ENCODE measurements at places on chromosomes 1 and 21. TPM values are rescaled to one million over a fixed set of nuclear protein-coding genes. Genes with fewer than 3 reads are reported as not detected.

Gene CTSE
- 22.2 TPM for total RNA-seq

Gene SPATC1L
- 7.9 TPM for total RNA-seq

Gene KRTAP21-2
- total RNA-seq = not detected

Gene SPRR1A
- not detected for total RNA-seq

- DNase-seq = no peak
Observed at GRCh38 chr1:66480162-66480561, 53.8 kb upstream of the SGIP1 start.

Gene TPTE
- not detected for total RNA-seq
